ENCODE measurements at places on chromosomes 16 and 17.

DNA sequence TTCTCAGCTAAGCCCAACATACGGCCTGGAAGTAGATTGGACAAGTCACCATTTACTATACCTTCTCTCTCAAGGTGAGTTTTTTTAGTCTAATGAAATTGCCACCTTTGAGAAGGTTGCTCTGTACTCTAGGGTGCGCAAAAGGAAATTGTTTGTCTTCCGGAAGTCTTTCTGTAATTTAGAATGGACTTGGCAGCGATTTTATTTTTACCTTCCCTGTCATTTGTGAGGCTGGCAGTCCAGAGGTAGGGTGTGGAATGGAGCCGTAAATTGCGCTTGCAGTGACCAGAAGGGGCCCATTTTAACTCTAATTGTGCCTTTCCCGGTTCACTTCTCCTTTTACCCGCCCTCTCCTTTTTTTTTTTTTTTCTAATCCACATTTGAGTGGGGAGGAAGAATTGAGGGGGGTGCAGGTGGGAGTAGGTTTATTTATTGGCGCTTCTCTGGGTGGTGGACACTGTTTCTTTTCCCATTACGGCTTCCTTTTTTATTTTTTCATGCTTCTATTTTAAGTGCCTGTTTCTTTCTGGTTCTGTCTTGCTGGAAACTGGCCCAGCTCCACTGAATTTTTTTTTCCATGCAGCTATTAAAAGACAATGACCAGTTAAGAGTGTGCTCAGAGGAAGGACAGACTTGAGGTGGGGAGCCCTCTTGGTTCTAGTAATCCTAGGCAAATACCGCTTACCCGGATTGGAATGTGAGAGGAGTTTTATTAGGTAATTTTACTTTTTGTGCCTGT, 89.7 kb upstream of the CLEC18A start:
- peak; percentile 57 for DNase-seq

GRCh38 chr17:79667746-79668145, 56.9 kb upstream of the RBFOX3 start:
- DNase-seq: no peak

GRCh38 chr16:82882982-82883835, 256.4 kb downstream of the CDH13 start:
- DNase-seq: no peak

- no peak for DNase-seq
Observed at GRCh38 chr16:50224286-50224685, 42.1 kb upstream of the ADCY7 start.

GRCh38 chr17:51818777-51819176, 339.7 kb downstream of the CA10 start:
- DNase-seq: no peak

DNA sequence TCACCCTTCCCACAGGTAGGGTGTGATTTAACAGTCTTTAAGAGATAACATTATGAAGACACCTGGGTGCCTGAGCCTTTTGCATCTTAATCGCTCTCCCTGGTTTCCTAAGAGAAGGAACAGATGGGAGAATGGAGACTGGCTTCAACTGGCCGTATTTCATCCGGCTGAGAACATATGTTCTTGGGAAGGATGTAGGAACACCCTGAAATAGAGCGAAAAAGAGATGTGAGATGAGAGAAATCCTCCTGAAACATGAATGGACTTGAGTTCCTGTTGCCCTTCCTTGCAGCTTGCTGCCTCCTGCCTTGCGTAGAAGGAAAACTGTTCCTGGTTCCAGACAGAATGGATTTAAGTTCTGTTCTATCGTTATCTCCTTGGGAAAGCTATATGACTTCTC, 385.4 kb upstream of the RBFOX1 start:
- no peak for DNase-seq

DNA sequence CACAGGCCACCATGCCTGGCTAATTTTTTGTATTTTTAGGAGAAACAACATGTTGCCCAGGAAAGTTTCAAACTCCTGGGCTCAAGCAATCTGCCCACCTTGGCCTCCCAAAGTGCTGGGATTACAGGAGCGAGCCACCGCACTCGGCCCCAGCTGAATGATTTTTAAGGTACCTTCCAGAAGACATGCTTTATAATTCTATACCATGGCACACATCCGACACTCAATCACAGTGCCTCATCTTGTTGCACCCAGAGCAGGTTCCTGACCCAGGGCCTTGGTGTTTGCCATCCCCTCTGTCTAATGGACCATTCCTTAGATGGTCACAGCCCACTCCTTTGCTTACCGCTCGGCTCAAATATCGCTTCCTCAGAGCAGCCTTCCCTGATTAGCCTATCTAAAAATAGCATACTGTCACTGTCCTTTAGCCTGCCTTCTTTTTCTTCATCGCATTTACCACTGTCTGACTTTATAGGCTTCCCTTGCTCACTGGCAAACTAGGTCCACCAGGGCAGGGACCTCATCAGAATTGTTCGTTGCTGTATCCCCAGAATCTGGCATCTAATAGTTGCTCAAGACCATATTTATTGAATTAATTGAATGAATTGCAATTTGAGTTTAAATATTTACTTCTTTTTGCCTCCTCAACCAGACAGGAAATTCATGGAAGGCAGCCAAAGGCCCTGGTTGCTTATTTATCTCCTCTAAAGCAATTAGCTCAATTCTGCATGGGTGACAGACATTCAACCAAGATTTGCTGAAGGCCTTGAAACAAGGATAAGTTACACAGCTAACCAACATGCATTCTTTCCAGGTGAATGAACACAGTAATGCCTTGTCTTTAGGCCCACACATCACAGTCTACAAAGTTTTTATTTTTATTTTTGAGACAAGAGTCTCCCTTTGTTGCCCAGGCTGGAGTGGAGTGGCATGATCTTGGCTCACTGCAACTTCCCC, 6.3 kb upstream of the TENT4B start:
- no peak for DNase-seq

DNA sequence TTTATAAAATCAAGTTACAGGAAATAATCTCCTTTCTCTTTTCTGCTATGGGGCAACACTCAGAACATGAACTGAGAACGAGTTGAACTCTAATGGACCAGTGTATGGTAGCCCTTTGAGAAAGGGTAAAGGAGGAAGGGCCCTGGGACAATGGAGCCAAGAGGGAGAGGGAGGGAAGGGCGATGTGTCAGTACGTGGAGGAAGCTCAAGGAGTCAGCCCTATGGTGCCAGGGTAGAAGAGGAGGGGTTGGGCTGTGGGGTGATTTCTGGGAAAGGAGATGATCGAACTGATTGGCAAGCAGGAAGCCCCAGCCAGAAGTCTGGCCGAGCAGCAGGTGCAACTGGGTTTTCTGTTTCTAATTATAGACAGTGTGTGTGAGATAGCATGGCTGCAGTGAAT, 4.3 kb upstream of the WIPI1 start:
- DNase-seq: no peak

GRCh38 chr17:79555543-79555942, 55.3 kb downstream of the RBFOX3 start:
- DNase-seq: no peak

DNA sequence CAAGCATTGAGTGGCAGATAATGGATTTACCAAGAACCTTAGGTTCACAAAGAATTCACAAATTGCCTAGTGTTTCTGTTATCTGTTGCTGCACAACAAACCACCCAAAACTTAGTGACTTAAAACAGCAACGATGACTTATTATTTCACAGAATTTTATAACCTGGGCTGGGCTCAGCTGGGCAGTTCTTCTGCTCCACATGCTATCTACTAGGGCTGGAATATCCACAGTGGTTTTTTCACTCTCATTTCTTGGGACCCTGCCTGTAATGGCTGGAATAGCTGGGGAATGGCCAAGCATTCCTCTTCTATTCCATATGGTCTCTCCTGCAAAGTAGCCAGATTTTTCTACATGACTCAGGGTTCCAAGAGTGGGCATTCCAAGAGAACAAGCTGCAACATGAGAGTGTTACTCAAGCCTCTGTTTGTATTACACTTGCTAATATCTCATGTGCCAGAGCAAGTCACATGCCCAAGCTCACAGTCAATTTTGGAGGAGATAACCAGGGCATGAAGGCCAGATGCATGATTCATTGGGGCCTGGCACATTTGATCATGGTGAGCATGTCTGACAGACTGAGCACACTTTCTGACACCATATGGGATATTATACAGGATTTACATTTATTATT, 4.9 kb upstream of the PSMD7 start:
- DNase-seq: no peak

- no peak for DNase-seq
Observed at GRCh38 chr16:16067127-16067526, 117.7 kb downstream of the ABCC1 start.

DNA sequence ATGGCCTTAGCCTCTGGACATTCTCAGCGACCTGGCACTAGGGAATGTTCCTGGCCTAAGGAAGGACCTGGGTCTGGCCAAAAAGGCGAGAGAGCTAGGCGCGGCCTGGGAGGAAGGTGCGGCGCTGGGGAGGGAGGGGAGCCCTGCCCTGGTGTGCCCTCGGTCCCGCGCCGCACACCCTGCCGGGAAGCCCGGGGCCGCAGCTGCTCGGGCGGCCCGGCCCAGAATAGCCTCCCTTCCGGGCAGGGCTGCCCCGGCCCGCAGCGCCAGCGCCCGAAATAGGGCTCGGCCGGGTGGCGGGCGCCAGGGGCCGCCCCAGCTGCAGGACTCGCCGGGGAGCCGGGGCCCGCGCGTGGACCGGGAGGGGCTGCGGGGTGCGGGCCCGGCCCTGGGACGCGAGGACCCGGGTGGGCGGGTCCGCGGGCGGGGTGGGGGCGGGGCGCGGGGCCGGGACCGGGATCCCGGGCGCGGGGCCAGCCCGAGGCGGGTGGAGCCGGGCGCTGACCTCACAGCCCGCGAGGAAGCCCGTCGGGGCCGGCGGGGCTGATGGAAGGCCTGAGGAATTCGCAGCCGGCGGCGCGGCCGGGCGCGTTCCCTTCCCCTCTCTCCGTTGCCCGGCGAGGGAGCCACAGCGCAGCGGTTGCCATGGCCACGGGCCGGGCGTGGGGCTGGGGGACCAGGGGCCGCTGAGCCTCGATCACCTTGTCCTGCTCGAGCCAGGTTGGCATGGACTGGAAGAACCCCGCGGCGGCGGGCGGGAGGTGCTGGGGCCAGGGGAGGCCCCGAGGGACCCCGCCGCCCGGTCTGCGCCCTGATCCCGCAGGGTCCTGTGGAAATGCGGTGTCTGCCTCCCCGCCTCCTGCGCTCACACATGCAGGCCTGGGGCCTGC, 18.1 kb downstream of the SOCS3 start:
- peak; percentile 90 for DNase-seq

DNA sequence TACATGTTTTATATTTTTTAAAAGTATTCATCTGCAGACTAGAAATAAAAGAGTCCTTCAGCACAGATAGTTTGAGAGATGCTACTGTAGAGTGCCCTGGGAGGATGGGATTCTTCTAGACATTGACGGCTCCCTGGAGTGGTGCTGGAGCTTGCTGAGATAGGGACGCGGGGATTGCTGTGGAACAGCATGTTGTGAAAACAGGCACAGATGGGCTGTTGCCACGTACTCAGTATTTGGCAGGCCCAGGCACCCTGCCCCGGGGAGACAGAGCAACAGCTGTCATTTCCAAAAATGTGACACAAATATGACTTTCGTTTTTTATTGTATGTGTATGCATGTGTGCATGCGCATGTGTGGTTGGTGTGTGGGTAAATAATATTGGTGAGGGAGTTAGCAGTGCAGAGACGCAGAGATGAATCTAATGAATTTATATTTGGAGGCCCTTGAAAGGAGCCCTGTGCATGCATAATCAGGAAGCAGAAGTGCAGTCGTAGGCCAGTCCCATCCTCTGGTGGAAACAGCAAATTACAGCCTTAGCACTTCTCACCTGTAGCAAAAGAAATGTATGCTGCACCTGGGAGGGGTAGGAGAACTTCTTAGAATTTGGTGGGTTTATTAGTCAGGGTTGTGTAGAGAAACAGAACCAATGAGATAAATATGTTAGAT, 6.2 kb upstream of the ABCA8 start:
- no peak for DNase-seq

DNA sequence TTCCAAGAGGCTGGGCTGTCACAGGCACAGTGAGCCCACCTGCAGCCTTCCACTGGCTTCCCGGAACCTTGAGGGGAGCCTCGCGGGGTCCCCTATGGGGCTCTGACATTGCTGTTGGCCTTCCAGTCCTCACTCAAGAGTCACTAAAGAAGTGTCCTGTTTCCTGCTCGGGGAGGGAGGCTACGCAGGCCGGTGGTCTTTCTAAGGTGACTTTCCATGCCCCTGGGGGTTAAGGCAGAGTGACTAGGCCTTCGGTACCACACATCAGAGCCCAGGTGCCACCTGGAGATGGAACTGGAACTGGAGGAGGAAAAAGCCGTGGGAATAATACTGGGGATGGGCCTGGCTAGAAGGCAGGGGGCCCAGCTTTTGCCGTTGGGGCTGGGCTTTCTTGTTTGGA, 72.1 kb downstream of the IL21R start:
- DNase-seq: no peak

- no peak for DNase-seq
Observed at GRCh38 chr17:55442953-55443683, 21.5 kb upstream of the MMD start.

DNA sequence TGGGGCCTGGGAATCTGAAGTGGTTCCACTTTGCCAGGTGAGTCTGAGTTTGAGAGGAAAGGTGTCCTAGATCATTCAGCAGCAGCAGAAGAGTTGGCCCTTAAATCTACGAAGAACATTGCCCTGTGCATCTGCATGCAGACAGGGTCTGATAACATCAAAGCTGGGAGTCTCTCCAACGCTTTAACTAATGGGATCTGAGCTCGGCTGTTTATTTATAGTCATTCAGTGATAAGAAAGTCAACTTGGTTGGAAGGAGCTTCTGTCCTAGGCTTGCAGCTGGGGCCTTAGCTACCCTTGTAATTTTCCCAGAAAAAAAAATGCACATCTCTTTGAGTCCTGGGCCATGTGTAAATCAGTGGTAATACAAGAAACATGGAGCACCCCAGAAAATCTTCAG, 418.0 kb upstream of the HSBP1 start:
- no peak for DNase-seq

DNA sequence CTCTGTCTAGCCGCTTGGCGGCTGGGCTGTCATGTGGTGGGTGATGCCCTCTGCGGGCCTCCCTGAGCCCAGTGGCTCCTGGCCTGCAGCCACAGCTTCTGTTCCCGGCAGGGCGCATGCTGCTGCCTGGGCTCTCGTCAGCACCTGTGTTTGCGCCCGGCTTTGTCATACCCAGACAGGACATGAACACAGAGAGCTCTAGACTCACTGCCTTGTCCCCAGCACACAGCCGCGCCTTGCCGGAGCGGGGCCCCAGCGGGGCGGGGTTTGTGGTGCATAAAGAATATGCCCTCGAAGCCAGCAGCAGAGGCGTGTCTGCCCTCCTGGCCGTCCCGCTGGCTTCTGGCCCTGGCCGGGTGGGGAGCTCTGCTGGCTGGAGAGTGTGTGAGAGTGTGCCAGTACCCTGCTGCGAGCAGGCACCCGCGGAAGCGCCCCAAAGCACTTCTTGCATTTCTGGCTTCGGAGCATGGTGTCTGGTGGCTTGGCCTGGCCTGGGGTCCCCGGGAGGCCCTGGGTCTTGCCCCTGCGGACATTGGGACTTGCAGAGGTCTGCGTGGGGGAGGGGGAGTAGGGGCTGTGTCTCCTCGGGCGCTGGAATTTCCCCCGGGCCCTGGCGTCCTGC, 14.4 kb downstream of the ASPSCR1 start:
- DNase-seq: no peak

GRCh38 chr16:28865722-28866453, 2.2 kb downstream of the SH2B1 start:
- no peak for DNase-seq

- no peak for DNase-seq
Observed at GRCh38 chr17:34651402-34651811, 72.0 kb downstream of the TMEM132E start.

Data from ovary (tissue), 10 donors.